ENCODE measurements at places on chromosomes 6 and 20.

DNA sequence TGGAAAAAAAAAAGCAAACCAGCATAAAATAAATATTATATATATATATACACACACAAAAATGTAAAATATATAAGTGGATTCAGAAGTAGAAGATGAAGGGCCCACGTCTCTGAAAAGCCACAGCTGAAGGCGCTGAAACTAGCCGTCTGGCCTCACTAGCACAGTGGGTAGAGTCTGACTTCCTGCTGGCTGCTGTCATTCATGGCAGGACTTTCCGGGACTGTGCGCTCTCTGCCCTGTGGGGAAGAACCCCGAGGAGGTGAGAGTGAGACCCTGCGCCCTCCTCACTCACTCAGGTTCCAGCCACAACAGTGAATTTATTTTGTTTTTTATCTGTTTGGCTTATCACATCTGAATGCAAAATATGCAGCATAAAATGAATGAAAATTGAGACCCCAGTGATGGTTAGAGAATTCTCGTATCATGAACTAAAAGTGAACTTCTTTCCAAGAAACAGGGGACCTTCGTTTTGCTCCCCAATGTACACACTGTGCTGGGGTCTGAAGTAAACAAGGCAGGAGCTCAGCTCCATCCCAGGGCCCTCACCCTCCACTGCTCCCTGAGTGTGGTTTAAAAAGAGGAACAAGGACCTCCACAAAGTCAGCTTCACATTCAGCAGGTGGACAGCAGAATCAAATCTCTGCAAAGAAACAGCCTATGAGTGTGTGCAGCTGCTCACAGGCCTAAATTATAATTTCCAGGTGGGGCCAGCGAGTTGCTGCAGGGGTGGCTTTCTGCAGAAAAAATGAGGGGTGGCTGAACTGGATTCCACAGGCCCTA, 1.3 kb upstream of the RAMACL start:
- no peak for DNase-seq
- no peak overlapping the region for H3K27ac ChIP-seq
- no peak overlapping the region for H3K4me3 ChIP-seq
- no peaks in the 10 kb centered on the region for H3K4me1 ChIP-seq
- H3K27me3 ChIP-seq = no peaks in the 10 kb centered on the region

- H3K27me3 ChIP-seq = no peaks in the 10 kb centered on the region
- H3K4me3 ChIP-seq = no peak overlapping the region
- H3K4me1 ChIP-seq = peaks cover 33% of the 10 kb centered on the region
- H3K36me3 ChIP-seq = no peaks in the 10 kb centered on the region
- DNase-seq = no peak
These were observed 97.5 kb downstream of the ARMC2 start for GRCh38 chr6:108945681-108946159.

GRCh38 chr6:13004601-13005000, 288.0 kb downstream of the PHACTR1 start:
- H3K27ac ChIP-seq = no peak overlapping the region
- no peaks in the 10 kb centered on the region for H3K4me1 ChIP-seq
- DNase-seq = no peak

DNA sequence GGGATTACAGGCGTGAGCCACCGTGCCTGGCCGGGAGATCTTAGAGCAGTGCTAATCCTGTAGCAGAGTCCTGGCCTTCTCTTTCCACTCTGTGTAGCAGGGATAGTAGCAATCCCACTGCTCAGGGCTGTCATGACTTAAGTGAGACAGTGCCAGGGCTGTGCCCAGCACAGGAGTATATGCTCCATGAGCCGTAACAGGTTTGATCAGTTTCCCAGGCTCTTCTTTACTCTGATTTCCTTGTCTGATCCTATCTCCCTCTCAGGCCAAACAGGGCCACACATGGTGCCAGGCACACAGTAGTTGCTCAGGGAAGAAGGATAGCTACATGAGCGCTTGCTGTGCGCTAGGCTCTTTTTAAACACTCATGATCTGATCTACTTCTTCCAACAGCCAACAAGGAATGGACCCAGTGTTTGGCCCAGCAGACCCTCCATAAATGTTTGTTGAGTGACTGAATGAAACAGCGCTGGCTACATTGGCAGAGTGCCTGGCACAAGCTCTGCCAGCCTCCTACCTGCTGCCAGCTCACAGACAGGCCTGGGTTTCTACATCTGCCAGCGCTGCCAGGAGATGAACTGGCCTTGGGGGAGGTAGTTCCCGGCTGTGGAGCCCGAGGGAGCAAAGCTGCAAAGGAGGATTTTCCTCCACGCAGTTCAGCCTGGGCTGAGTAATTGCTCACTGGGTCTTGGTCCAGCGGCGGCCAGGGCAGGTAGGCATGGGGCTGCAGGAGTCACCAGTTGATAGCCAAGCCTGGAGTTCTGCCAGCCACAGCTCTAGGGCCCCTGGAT, 36.9 kb downstream of the SNAI1 start:
- no peak overlapping the region for H3K27ac ChIP-seq
- no peaks in the 10 kb centered on the region for H3K36me3 ChIP-seq
- no peak for DNase-seq
- no peaks in the 10 kb centered on the region for H3K4me1 ChIP-seq
- H3K27me3 ChIP-seq = no peaks in the 10 kb centered on the region
- H3K4me3 ChIP-seq = no peak overlapping the region

DNA sequence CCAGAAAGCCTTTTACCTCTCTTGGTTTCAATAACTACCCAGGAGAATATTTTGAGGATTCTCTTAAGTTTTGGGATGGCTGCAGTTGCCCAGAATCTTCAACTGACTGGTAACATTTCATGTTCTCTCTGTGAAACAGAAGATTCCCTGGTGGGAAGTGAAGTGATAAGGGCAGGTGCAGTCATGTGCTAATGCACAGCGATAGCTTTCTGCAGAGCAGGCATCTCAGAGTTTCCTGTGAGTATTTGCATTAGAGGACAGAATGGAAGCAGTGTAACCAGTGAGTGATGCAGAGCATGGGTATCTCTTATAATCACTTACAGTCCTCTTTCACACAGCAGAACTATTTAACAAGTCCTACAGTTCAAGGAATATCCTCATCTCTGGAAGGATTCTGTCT, 76.1 kb downstream of the HCRTR2 start:
- no peaks in the 10 kb centered on the region for H3K27me3 ChIP-seq
- no peaks in the 10 kb centered on the region for H3K36me3 ChIP-seq
- DNase-seq = no peak
- H3K4me3 ChIP-seq = no peak overlapping the region
- no peak overlapping the region for H3K27ac ChIP-seq

GRCh38 chr6:35296931-35297600, 552 bp upstream of the DEF6 start:
- H3K27ac ChIP-seq = no peak overlapping the region
- peaks cover 40% of the 10 kb centered on the region for H3K4me1 ChIP-seq
- H3K36me3 ChIP-seq = peaks cover 6% of the 10 kb centered on the region
- no peak for DNase-seq
- H3K27me3 ChIP-seq = no peaks in the 10 kb centered on the region

- no peaks in the 10 kb centered on the region for H3K36me3 ChIP-seq
- H3K27me3 ChIP-seq = no peaks in the 10 kb centered on the region
- H3K4me3 ChIP-seq = no peak overlapping the region
These were observed 16.7 kb downstream of the TRMT11 start for GRCh38 chr6:126002755-126003679.

- DNase-seq = no peak
These were observed 1265.4 kb upstream of the GJE1 start for GRCh38 chr6:140867336-140867735.

DNA sequence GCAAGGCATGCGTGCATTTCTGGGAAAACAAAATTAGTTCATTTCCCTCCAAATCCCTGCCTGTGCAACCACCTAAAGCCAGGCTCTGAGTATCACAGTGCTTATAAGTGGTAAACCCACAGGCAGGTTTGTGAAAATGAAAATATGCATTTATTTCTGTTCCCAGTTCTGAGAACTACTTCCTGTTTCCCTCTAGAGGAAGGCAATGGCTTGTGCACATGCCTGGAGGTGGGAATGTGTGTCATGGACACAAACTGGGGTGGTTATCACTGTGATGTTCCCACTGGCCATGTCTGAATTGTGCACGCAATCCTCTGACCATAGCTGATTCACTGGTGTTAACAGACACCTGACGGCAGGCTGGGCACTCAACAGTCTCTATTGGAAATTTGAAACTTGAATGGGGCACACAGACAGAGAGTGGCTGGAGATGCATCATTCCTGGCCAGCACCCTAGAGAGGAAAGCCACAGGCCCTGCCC, 26.3 kb downstream of the FAM110A start:
- H3K4me3 ChIP-seq = no peak overlapping the region
- no peaks in the 10 kb centered on the region for H3K36me3 ChIP-seq
- H3K27me3 ChIP-seq = no peaks in the 10 kb centered on the region

GRCh38 chr6:34234667-34235306, 1.9 kb upstream of the HMGA1 start:
- no peaks in the 10 kb centered on the region for H3K27me3 ChIP-seq
- no peak overlapping the region for H3K27ac ChIP-seq
- no peak overlapping the region for H3K4me3 ChIP-seq
- peak; percentile 17 for DNase-seq
- H3K4me1 ChIP-seq = peaks cover 24% of the 10 kb centered on the region

DNA sequence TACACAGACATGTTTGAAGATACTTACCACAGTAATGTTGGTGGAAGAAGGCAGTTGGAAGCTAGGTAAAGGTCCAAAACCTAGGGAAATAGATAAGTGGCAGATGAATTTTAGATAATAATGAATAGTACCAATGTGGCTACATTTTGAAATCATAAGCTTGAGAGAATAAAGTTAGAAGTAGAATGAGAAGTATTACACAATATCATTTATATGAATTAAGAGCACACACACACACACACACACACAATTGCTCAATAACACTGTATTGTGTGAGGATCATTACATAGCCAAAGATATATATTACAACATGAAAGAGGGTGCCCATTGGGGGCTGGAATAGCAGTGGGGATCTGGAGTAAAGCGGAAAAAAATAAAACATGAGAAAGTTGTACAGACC, 149.0 kb upstream of the EYA4 start:
- DNase-seq = no peak
- H3K36me3 ChIP-seq = no peaks in the 10 kb centered on the region
- H3K4me1 ChIP-seq = no peaks in the 10 kb centered on the region
- no peaks in the 10 kb centered on the region for H3K27me3 ChIP-seq

DNA sequence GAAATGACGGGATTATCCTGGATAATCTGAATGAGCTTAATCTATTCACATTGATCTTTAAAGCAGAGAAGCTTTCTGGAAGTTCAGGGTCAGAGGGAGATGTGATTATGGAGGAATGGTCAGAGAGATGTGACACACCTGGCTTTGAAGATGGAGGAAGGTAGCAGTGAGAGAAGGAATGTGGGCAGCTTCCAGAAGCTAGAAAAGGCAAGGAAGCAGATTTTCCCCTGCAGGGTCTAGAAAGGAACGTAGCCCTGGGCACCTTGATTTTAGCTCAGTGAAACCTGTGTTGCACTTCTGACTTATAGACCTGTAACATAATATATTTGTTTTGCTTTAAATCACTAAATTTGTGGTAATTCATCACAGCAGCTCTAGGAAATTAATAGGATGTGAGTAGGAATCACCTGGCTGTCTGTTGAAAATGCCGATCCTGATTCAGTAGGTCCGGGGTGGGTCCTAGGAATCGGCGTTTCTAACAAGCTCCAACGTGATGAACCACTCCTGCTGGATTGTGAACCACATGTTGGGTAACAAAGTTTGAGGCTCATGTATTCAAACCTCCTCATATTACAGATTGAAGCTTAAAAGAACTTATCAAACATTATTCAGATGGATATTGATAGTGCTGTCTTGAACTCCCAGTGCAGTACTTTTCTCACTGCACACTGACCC, 157.0 kb downstream of the GJA1 start:
- H3K4me1 ChIP-seq = no peaks in the 10 kb centered on the region
- no peak overlapping the region for H3K4me3 ChIP-seq
- no peak overlapping the region for H3K27ac ChIP-seq

- H3K4me1 ChIP-seq = no peaks in the 10 kb centered on the region
- H3K36me3 ChIP-seq = no peaks in the 10 kb centered on the region
- DNase-seq = no peak
- no peak overlapping the region for H3K27ac ChIP-seq
- H3K4me3 ChIP-seq = no peak overlapping the region
These were observed 246.3 kb upstream of the RNF24 start for GRCh38 chr20:4261333-4262284.

- no peak overlapping the region for H3K27ac ChIP-seq
- no peaks in the 10 kb centered on the region for H3K27me3 ChIP-seq
- DNase-seq = no peak
- no peaks in the 10 kb centered on the region for H3K36me3 ChIP-seq
These were observed 158.9 kb upstream of the AKIRIN2 start for GRCh38 chr6:87860902-87861301.

DNA sequence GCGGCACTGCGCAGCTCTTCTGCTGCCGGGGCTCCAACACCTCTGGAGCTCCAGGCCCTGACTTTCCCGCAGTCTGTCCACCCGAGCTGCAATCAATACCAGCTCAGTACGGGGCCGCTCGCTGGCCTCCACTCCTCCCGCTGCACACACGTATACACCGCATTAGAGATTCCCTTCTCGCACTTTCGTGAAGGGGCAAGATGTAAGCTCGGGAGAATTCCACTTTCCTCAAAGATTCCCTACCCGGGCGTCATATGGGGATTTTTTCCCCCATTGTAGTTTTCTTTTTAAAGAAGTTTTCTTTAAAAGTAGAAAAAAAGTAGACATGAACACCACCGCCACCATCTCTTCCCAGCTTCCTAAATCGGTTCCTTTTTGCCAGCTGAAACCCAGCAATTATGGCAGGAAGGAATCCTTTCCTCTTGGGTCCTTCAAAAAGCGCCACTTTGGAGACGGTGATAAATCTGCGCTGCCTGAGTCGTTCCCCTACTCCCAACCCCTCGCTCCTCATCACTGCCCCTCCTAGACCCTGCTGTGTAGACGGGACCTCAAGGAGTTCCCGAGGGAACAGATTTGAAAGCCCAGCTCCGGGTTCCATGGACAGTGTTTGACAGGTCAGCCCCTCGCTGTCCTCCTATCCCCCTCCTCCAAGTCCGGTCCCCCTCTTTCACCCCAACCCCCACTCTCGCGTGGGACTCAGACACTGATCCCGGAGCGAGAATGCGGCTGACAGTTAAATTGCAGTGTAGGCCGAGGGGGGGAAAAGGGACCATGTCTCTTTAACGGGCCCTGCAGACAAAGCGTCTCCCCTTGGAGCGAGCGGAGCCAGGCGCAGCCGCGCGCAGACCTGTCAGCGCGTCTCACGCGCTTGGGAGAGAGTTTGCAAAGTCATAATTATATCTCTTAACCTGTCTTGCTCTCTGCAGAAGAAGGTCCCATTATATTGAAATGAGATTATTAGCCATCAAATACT, 39.5 kb downstream of the NCR2 start:
- H3K27me3 ChIP-seq = peaks cover 51% of the 10 kb centered on the region
- H3K27ac ChIP-seq = no peak overlapping the region
- H3K36me3 ChIP-seq = no peaks in the 10 kb centered on the region
- DNase-seq = no peak

GRCh38 chr6:71157345-71157744, 131.3 kb upstream of the OGFRL1 start:
- no peaks in the 10 kb centered on the region for H3K27me3 ChIP-seq
- no peaks in the 10 kb centered on the region for H3K4me1 ChIP-seq

- H3K36me3 ChIP-seq = no peaks in the 10 kb centered on the region
- H3K27me3 ChIP-seq = peaks cover 6% of the 10 kb centered on the region
- DNase-seq = no peak
- H3K27ac ChIP-seq = no peak overlapping the region
- H3K4me1 ChIP-seq = no peaks in the 10 kb centered on the region
These were observed 212.3 kb upstream of the HEY2 start for GRCh38 chr6:125537090-125537489.

Data from CD8-positive, alpha-beta memory T cell (primary cell).